HepG2 (cell line): ENCODE measurements at places on chromosomes 3 and 15.

DNA sequence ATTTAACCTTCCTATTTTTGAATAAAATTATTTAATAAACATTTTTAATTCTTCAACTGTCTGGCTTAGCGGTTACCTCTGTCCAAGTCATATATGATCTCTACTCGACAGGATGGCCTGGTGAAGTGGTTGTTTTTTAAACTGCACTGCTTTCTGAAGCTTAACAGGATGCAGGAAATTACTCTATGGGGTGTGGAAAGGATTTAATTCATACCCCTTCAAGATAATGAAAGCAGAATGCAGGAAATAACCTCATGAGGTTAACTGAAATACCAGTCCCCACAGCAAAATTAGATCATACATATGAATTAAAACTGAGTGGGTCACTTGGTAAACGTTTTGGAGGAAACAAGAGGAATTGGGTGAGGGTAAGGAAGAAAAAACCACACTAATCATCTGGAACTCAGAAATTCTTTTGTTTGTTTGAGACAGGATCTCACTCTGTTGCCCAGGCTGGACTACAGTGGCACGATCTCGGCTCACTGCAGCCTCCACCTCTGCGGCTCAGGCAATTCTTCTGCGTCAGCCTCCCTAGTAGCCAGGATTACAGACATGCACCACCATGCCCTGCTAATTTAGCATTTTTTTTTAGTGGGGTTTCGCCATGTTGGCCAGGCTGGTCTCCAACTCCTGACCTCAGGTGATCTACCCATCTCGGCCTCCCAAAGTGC, 50.1 kb downstream of the LYSMD4 start:
- DNase-seq = no peak

- no peak for DNase-seq
Observed at GRCh38 chr3:156760333-156760732, 65.8 kb upstream of the LEKR1 start.

- no peak for DNase-seq
Observed at GRCh38 chr3:180747805-180748361, 68.6 kb upstream of the CCDC39 start.

GRCh38 chr3:44318891-44319311, 19.7 kb upstream of the TCAIM start:
- no peak for DNase-seq

GRCh38 chr3:56113231-56113630, 355.0 kb downstream of the ERC2 start:
- no peak for DNase-seq

GRCh38 chr15:66912001-66912400, 153.4 kb upstream of the SMAD3 start:
- no peak for DNase-seq

- DNase-seq = no peak
Observed at GRCh38 chr3:55907616-55908015, 420.5 kb upstream of the WNT5A start.

DNA sequence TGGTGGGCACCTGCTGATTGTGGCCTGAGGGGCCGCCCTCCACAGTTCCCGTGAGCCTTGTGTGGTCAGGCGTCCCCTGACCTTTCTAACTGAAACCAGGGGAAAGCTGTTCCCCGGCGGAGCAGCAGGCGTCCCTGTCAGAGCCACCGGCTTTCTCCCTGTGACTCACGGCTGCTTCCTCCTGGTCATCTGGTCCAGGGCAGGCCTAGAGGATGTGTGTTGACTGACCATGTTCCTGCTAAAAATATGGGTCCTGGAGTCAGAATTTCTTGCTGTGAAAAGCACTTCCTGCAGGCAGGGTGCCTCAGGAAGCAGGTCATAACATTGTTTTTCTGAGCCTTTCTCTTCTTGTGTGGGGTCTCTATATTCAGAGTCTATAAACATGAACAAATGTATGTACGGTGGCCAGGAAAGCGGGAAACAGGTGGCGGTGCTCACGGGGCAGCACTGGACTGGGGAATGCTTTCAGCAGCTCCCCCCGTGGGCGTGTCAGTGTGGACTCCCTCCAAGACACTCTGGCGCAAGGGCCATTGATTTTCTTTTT, 38.4 kb upstream of the CGNL1 start:
- peak; percentile 58 for DNase-seq
